ENCODE measurements at places on chromosomes 4 and X.

GRCh38 chr4:138674209-138674608 is 341.4 kb upstream of the NOCT start:
- no peak for DNase-seq

DNA sequence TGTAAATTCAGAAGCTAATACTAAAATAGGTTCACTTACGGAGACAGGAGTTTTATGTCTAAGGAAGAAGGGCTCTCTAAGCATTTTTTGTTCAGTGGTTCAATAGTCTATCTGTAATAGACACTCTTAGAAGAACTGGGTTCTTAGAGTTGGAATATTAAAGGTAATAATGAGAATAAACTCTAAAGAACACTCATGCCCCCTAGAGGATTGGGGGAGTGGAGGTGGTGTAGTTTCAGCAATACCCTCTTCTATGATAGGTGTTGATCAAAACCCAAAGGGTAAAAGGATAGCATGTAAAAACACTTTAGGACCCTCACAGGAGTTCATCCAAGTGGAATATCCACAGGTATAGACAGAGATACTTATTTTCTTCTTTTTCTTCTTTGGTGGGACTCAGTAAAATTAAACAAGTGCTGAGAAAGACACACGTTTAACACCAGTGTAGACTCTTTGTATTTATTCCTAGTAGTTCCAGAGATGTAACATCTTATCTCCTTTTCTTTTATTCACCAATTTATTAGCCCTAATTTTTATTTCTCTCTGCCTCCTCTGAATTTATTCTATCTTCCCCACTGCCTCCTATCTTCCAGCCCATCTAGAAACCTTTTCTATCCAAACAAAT is 25.7 kb upstream of the MND1 start:
- DNase-seq = peak; percentile 48

DNA sequence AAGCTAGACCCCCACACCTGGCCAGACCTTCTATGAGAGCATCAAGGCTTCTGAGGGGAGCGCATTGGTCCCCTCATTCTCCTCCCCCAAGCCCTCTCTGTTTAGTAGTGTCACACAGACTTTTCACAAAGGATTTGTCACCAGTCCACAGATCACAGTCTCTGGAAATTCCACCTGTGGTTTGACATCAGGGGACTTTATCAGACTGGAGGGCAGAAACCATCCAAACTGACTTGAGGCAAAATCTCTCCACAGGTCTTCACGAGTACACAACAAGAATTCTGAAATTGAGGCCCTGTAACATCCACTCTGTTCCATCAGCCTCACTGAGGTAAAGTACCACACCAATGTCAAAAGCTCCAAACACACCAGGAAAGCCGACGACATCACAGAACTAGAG is 112.5 kb downstream of the SH3KBP1 start:
- DNase-seq = no peak

GRCh38 chrX:124902953-124903352 is 416.7 kb upstream of the TEX13C start:
- DNase-seq = no peak

DNA sequence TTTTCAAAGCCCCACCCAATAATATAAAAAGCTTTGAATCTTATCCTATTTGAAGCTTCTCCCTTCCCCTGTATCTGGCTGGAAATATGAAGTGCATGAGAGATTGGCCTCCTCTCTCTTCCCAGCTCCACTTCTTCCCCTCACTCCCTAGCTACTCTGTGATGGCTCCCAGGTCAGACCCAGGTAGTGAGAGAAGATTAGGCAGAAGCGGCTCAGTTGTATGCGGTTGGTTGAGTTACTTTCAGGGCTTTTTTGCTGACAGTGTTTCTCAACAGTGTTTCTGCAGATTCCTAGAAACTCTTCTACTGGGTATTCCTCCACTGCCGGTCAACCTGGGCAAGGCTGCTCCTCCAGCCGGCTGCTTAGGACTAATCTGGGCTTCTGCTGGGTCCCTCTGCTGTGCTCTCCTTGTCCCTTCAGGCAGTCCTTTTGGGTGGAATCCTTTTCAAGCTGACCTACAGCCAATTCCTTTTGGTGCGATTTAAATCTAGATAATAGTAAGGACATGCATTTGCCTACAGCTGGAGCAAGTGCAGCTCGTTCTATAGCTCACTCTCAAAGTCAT is 87.4 kb upstream of the SLC7A11 start:
- no peak for DNase-seq

DNA sequence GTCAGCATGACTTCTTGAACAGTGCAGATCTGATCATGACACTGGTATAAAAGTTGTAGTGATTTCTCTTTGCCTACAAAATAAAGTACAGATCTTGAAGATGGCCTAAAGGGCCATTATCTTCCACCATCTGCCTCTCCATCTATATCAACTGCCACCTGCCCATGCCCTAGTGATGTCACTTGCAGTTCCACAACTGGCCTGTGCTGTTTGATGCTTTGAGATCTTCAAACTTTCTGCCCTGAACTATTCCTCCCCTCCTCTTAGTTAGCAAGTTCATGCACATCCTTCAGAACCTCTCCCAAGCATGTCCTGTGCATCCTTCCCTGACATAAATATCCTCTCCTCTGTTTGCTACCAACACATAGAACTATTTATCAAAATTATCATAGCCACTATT is 217.0 kb downstream of the SOWAHB start:
- no peak for DNase-seq

DNA sequence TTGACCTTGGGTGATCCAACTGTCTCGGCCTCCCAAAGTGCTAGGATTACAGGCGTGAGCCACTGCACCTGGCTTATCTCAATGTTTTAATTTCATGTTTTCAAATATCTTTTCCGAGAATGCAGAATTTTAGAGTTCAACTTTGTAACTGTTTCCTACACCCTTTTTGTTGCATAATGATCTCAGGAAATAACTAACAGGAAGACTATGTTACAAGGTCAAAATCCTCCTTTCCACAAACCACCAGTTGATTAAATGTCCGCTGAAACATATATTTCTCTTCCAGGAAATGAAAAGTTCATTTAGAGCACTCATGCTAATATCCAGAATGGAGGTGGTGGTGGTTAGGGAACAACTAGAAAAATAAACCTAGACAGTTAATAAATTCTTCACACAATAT is 377.8 kb downstream of the PPP4R3C start:
- DNase-seq = no peak

DNA sequence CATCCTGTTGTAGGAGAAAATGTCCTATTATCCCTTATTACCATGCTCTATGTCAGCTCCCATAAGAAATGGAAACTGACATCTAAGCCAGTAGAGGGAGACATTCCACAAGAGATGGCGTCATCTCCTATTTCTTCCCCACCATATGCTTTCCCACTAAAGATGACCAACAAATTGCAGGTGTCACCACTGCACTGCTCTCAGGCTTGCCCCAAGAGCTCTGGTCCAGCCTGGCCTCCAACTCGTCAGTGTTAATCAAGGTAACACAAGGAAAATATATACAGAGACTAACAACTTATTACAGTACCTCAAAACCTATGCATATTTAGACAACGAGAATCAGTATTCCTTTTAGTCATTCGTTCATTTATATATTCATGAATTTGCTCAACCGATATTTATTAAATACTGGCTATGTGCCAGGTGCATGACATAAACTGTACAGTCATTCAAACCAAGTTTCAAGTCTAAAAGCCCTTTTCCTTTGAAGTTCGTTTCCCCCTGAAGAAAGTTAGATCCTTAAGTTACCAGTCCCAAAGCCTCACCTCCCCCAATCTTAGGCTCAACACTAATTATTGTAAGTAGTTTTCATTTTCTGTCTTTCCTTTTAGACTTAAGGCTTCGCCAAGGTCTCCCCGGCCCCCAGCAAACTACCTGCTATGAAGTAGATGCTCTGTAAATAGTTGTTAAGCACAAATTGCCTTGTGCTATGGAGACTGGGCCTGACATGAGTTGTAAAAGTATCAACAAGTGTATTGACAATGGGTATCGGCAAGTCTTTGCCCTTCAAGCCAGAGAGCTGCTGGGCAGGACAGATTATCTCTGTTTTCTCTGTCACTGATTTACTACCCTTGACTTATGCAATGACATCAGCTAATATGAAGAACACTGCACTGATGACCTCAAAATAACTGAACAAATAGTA is 3.1 kb upstream of the FGB start:
- no peak for DNase-seq

DNA sequence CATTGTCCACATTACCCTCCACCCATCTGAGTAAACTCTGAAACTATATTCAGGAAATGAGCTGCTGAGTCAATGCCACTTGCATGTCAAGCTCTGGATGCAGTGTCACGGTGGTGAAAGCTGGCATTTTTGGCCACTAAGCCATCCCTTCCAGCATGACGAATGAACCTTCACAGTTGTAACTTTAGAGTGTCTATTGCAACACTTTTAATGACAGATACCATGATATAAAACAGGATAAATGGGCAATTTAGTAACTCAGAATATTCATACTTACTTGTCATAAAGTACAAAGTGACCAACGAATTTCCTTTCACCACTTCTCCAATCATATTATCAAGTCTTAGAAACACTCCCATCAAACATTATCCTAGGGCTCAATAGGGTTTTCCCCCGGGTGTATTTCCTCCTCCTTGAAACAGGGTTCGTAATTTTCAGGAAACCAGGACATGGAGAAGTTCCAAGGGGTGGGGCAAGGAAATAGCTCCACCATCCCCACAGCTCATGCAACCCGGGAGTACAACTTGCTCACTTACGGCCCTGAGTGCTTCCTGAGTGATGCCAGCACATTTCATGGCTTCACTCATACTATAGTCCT is 73.1 kb downstream of the MTHFD2L start:
- no peak for DNase-seq

- DNase-seq = no peak
Measured at GRCh38 chrX:139826065-139827044, 106.5 kb downstream of the ATP11C start.

- DNase-seq = no peak
Measured at GRCh38 chr4:88212253-88212561, 53.8 kb upstream of the ABCG2 start.

DNA sequence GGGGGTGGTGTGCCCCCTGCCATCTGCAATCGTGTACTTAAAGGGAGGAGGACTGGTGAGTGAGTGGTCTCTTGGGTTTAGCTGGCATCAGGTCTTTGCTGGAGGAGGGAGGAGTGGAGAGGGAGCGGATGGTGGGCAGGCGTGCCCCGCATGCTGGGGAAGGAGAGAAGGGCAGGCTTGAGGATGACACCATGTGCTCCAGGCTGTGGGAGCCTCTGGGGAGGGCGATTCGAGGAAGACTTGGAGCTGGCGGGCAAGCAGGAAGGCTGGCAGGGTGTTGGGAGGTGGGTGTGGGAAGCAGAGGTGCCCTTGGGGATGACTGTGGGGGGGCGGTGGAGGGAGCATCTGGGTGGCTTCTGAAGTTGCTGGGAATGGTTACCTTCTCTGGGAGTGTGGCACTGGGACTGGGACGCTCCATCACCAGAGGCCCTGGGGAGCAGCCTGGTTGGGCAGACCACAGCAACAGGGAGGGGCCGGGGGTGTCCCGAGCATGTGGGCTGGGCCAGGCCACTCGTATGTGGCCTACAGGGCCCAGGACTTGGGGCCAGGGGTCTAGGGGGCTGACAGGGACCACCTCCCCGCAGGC is 30.8 kb upstream of the AFAP1 start:
- no peak for DNase-seq

GRCh38 chr4:59920416-59920815 is 1279.7 kb upstream of the ADGRL3 start:
- DNase-seq = no peak

DNA sequence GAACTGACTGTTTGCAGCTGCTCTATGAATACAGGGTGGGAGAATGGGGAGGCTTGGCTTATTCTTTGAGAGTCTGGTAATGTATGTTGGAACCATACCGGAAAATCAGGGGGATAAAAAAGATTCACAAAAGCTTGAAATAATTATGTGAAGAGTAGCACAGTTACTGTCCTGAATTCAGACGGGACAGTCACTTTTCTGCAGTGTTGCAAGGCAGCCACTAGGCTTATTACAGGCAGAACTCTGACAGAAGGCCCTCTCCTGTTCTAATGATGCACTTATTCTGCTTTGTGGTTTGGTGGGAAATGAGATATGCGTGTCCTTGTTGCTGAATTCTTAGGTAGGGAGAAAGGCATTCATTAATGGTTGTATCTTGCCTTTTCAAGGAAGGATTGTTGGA is 37.2 kb downstream of the GUCY1B1 start:
- no peak for DNase-seq

DNA sequence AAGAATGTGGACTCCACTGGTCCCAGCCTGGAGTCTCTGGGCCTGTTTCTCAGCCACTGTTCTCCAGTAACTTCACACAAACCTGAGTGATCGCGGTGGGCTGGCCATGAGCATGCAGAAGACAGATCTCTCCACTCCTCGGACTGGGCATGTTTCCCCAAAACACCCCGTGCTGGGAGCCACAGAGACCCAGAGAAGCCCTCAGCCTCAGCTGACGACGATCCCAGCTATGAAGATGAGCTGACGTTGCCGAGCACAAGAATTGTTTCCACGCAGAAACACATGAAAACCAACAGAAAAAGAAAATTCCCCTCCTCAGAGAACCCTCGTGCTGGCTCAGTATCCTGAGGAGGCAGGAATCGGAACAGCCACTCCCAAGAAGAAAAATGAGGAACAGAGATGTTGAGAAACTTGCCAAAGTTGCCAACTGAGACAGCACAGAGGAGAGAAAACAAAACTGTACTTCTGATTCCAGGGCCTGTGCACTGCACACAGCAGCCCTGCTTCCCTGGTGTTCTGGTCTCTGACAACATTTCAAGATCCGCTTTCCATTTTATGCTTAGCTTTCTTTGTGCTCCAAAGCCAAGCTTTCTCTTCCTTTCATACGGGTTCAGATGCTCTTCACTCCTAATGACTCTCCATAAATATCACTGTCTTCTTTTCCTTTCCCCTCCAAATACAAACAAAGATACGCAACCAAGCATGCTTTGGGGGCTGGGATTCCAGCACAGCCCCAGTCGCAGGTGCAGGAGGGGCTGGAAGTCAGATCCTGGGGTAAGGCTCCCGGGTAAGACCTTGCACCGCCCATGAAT is 81.4 kb downstream of the IRF2 start:
- DNase-seq = no peak

- DNase-seq = no peak
Measured at GRCh38 chr4:3829956-3830773, 64.0 kb downstream of the ADRA2C start.

DNA sequence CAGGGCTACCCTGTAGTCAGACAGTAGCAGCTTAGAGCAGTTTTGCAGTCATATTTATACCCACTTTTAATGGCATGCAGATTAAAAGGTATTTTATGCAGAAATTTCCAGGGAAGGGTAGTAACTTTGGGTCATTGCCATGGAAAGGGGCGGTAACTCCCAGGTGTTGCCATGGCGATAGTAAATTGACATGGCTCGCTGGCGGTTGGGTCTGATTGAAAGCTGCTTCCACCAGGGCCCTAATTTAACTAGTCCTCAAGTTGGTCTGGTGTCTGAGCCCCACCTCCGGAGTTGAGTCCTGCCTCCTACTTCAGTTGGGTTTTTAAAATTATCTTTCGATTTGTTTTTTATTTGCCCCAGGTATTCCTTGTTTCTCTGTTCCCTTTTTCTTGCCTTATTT is 70.1 kb downstream of the NAA11 start:
- no peak for DNase-seq

GRCh38 chrX:12304261-12304660 is 166.0 kb downstream of the FRMPD4 start:
- no peak for DNase-seq

- DNase-seq = no peak
Measured at GRCh38 chr4:173317004-173317403, 17.2 kb downstream of the HMGB2 start.

GRCh38 chrX:2463973-2464676 is 36.7 kb downstream of the DHRSX start:
- DNase-seq = no peak
